Glomerular endothelial cell (primary cell): ENCODE measurements at places on chromosomes 2 and 18. TPM values are rescaled to one million over a fixed set of nuclear protein-coding genes. Genes with fewer than 3 reads are reported as not detected.

The FHOD3 gene
- 5.6 and 7.8 TPM in 2 replicates for total RNA-seq

The C18orf54 gene
- total RNA-seq, result 5.7 and 6.1 TPM in 2 replicates

The CDH20 gene
- 0.24 TPM in 1 of 2 replicates, not detected in the other for total RNA-seq

The DSG3 gene
- not detected in 2 replicates for total RNA-seq

The STK39 gene
- total RNA-seq, result 9.4 and 11.8 TPM in 2 replicates

The PSMA8 gene
- not detected in 2 replicates for total RNA-seq

The NEB gene
- total RNA-seq, result 0.44 and 1.5 TPM in 2 replicates

The SH2D6 gene
- not detected in 2 replicates for total RNA-seq

- DNase-seq, result no peak
Measured at GRCh38 chr2:228728961-228729360, 542.1 kb downstream of the PID1 start.

- DNase-seq, result no peak
Measured at GRCh38 chr18:9772847-9773677, 65.0 kb downstream of the RAB31 start.

DNA sequence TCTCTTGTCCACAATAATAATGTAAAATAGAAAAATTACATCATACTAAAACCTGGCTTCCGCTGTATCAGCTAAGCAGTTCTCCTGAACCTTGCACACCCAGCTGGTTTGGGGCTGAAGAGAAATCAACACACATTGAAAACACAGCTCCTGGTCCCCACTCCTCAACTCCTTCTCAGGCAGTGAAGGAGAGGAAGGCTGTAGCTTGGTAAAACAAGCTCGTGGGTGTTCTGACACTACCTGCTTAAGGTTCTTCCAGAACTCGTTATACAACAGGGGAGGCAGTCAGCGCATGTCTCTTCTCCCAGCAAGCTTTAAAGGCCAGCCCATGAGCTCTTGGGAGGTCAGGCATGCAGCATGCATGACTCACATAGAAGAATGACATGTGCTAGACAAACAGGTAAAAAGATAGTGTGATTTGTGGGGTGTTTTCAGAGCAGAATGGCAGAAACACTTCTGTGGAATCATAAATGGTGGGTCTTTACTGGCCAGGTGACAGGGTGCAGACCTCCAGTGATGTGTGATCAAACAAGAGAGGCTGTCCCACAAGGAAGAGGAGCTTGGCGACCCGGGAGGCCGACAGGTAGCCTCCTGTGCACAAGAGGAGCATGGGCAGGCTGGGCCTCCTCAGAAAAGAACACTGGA, 69.1 kb downstream of the UXS1 start:
- DNase-seq, result no peak

GRCh38 chr2:168599738-168600137, 143.7 kb downstream of the CERS6 start:
- DNase-seq, result no peak

DNA sequence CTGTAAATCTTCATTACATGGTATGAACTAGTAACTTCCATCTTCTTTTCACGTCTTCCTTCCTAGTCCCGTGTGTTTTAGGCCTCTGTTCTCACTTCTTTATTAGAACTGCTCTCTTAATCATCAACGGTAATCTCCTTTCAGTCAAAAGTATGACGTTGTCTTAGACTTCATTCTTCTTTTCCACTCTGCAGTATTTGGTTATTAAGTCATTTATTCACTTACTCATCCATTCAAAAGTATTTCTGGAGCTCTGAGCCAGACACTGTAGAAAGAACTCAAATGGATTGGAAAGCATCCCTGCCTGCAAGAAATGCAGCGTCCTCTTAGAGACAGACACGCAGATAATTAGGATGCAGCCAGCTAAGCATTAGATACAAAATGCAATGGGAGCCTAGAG, 494.6 kb upstream of the NRP2 start:
- DNase-seq, result no peak

GRCh38 chr2:174121612-174122011, 126.7 kb downstream of the OLA1 start:
- no peak for DNase-seq

GRCh38 chr2:172211512-172211911, 108.8 kb upstream of the DLX2 start:
- no peak for DNase-seq

- DNase-seq, result no peak
Measured at GRCh38 chr18:41745166-41746049, 209.6 kb upstream of the PIK3C3 start.

GRCh38 chr2:154280543-154280942, 408.8 kb downstream of the GALNT13 start:
- DNase-seq, result no peak

DNA sequence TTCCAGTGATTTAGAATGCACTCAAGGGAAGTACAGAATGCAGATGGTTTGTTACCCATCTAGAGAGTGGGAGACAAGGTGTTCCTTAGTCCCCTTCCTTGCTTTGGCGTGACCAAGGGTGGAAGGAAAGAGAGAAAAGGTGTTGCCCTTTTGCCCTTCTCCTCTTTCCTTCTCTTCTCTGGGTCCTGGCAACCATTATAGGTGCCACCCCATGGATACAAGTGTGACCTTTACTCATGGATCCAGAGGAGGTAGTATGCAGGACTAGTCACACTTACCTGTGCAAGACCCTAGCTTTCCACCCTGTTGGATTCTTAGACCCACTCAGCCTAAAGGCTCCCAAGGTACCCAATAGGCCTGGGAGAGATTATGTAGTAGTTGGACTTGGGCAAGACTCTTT, 11.6 kb upstream of the RBFA start:
- DNase-seq, result no peak

GRCh38 chr2:217291259-217291658, 431.4 kb upstream of the TNP1 start:
- DNase-seq, result no peak

DNA sequence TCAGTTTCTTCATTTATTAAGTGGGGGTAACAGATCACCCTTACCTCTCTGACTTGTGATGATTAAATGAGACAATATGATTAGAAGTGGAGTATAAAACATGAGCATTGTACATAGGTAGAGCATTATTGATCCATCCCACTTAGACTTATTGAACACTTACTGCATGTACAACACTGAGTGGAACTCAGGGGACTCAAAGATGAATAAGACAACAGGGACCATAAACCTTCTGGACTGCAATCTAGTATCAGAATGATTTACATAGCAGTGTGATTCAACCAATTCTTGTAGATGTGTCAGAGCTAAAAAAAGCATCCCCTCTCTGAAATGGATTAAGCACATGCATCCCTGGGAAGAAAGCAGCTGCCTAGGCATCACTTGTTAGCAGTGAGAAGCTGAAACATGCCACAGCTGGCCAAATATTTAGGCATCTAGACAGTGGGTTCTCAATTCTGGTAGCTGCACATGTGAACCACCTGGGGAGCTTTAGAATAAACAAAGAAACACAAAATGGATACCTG, 111.5 kb downstream of the CYRIA start:
- no peak for DNase-seq

DNA sequence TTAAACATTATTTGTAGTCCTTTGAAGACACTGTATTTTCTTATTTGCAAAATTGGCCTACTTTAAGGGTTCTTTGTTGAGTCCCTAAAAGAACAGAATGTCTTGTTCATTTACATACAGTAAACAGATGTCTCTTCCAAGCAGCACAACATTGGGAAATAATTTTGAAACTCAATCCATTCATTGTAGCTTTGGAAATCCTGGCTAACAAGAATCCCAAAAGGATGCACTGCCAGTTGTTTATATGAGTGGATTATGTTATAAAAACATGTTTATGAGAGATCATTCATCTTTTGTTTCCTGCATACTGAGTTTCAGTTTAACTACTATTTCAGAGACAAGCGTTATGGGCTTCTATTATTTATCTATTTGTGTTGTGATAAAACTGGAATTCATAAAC, 499.3 kb downstream of the PID1 start:
- DNase-seq, result no peak

- DNase-seq, result no peak
Measured at GRCh38 chr2:145123606-145124005, 603.7 kb upstream of the ZEB2 start.

DNA sequence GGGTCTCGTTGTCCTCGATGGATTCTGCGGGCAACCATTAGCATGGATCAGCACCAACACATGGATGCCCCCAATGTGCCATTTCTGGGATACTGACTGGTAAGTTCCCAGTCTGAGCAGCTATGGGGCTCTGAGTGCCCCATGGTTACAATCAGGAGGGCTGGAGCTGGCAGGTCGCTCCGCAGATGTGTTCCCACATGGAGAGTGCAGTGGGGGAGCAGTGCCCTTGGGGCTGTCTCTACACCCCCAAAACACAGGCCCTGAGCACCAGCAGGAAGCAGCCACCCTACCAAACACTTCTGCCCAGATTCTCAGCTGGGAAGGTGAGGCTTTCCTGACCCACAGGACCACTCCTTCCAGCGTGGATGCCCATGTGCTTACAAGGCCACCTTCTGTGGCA, 8.0 kb downstream of the NGEF start:
- no peak for DNase-seq

GRCh38 chr2:178913049-178913441, 105.8 kb upstream of the TTN start:
- no peak for DNase-seq

- no peak for DNase-seq
Measured at GRCh38 chr2:18118703-18119102, 240.2 kb downstream of the KCNS3 start.

DNA sequence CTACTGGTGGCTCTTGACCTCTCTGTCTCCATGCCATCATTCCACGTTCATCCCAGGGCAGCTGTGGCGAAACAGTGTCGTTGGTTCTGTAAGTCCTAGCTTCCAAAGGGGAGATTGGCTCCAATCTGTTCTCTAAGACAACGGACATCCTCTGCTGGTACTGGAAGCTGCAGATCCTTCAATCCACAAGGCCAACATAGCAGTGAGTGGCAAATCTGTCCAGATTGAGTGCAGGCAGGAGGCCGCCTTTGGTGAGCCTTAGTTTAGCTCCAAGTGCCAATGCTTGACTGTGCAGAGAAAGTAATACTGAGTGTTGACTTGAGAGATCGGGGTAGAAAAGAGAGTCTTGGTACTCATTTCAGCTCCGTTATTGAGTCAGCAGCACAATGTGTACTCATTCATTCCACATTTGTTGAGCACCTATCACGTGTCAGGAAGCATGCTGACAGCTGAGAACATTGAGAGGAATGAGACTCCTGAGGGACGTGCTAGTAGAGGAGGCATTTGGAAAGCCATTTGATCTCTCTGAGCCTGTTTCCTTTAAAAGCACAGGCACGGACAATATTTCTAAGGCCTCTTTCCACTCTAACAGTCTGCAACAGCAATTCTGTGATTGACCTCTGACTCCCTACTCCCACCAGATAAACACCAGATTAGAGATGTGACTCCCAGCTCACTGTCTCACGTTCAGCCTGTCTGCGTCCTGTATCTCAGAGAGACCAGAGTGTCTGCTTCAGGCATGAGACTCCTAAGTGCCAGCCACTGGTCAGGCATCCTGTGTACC, 306.0 kb downstream of the CLIP4 start:
- no peak for DNase-seq

- DNase-seq, result peak; percentile 31
Measured at GRCh38 chr2:44801841-44802776, 139.4 kb upstream of the SIX3 start.

DNA sequence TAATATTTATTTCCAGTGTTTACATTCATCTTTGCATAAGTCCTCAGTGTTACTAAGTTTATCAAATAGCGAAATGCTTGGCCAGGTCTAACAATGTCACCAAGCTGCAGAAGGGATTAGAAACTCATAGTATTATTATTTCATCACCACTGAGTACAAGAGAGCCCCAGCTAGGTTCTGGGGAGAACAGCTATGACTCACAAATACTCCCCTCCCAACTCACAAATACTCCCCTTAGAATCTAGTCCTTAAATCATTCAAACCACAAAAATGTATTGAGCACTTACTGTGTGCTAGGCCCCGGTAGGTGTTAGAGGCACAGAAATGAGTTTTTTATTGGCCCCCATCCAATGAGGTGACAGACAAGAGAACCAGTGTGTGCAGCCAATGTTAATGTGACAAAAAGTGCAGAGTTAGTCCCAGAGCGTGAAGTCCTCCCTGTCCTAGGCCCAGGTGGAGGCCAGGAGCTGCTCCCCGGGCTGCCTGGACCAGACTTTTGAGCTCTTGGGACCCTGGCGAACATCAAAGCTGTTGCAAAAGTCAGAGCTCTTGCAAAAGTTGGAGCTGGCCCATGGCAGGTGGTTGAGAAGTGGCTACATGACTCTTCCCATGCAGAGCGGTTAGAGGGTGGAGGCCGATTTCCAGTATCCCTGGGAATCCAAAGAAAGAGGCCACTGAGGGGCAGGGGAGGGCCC, 9.8 kb downstream of the STEAP3 start:
- no peak for DNase-seq

GRCh38 chr2:148882051-148882450, 7.0 kb downstream of the KIF5C start:
- DNase-seq, result no peak

- no peak for DNase-seq
Measured at GRCh38 chr2:108994178-108994577, 5.2 kb upstream of the EDAR start.

- DNase-seq, result no peak
Measured at GRCh38 chr2:200089040-200089755, 133.8 kb downstream of the MAIP1 start.

DNA sequence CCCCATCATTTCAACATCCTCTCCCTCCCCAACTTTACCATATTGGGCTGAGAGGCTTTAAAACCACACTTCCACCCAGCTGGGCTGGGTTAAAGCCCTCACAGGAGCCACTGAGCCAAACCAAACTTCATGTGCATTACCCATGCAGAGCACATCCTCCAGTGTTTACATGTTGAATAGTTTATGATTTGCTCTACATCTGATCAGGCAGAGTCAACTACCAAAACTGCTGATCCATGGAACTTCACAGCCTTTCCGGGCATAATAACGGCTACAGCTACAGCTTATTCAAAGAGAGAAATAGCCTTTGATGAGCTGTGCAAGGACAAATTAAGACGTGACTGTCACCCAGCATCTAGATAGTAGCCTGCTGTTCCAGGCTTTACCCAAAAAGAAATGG, 39.0 kb downstream of the MAIP1 start:
- no peak for DNase-seq

DNA sequence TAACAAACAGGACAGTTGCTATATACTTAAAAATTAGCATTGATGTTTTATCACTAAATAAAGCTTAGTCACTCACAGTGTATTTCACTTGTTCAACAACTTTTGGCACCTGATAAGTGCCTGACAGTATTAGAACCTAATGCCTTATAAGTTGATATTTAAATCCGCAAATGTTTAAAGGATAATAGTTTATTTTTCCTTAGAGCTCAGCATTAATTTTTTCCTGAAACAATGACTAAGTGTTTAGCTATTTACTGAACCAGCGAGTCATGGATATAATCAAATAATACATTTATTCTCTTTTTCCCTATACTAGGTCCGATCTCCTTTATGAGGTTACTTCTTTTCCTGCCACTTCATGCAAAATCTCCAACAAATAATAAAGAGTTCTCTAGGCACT, 146.0 kb upstream of the PGAP1 start:
- no peak for DNase-seq
